Activated T-cell treated with anti-CD3 and anti-CD28 coated beads for 48 hours (primary cell): ENCODE measurements at places on chromosomes 6 and 20.

DNA sequence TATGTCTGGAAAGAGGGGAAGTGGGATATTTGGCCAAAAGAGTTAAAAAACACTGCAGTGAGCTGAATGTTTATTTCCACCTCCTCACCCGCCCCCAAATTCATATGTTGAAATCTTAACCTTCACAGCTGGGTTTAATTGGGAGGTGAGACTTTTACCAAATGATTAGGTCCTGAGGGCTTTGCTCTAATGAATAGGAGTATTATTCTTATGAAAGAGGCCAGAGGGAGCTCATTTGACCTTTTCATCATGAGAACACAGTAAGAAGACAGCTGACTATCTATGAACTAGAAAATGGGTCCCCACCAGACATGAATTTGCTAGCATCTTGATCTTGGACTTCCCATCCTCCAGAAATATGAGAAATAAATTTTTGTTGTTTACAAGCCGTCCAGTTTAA is 1028.9 kb downstream of the PHF3 start:
- DNase-seq = no peak

DNA sequence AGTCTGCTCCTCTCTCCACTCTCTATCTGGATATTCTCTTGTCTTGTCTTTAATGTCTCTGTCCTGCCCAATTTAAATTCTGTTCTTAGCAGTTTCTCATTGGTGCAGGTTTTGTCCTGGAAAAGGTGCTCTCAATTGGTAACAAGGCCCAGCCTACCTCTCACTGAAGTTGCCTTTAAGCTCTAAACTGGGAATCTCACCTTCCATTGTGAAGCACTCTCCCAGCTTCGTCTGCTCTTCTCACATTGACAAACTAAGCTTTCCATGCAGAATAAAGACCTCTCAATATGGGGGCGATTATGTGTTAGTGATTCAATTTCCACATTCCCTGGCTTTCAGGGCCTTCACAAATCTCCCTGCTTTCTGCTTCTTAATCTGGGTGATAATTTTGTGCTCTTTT is 1712.2 kb downstream of the GRIK2 start:
- no peak for DNase-seq

- DNase-seq = no peak
These were observed 211.9 kb downstream of the FOXC1 start for GRCh38 chr6:1821513-1822183.

DNA sequence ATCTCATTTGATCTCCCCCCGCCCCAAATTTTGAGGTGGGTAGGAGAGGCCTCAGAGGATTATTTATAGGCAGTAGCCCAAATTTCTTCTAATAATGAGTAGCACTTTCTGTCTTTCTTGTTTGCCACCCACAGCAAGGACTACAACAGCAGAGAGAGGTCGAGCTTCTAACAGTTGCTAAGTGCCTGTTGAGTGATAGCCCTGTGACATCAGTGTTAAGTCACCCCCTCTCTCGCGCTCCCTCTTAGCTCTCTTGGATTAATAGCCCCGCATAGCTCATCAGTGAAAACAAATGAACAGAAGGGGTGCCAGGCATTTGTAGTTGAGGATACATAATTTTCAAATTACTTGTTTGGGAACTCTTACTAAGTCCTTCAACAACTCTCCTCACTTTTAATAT is 3.5 kb downstream of the ANKRD60 start:
- DNase-seq = no peak

GRCh38 chr6:35757456-35758123 is 18.8 kb upstream of the CLPSL2 start:
- no peak for DNase-seq

DNA sequence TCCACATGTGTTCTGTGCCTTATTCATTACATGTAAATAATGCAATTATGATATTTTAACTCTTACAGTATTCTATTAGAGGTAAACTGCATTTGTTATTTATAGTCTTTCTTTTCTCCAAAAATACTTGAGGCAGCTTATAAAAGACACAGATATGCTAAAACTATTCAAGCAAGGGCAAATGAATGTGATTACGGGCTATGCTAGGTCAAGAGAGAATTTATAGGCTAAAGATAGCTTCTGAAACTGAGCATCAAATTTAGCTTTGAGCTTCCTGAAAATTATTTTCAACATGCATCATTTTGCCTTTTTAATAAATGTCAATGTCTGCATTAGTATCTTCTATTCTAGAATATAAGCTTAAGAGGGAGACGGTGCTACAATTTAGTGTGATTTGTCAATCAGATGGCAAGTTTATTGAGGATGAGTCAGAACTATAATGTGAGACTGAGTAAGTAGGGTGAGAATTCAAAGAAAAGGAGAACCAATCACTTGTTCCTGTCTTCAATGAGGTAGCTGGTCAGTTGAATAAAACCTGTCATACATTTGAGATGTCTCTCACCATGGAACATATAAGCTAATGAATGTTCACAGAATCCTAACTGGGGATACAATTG is 669.4 kb upstream of the CITED2 start:
- no peak for DNase-seq

DNA sequence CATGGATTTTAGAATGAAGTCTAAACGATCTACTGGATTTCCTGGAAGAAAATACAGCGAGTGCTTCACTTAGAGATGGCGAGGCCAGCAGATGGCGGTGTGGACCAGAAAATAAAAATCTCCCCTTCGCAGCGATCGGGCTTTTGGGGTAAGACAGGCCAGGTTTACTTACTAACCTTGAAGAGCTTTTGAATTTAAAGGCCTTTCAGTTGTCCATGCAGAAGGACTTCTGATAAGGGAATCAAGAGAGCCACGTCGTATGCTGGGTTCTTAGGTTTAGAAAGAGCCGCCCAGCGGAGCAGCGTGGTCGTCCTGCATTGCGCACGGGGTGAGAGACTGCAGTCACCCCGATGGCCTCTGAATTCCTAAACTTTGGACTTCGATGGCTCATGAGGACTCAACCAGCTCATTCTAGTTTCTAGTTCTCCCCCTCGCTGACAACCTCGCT is 125.2 kb upstream of the RALGAPA2 start:
- DNase-seq = peak; percentile 30

- DNase-seq = no peak
These were observed 110.3 kb upstream of the TMEM170B start for GRCh38 chr6:11427091-11427722.

DNA sequence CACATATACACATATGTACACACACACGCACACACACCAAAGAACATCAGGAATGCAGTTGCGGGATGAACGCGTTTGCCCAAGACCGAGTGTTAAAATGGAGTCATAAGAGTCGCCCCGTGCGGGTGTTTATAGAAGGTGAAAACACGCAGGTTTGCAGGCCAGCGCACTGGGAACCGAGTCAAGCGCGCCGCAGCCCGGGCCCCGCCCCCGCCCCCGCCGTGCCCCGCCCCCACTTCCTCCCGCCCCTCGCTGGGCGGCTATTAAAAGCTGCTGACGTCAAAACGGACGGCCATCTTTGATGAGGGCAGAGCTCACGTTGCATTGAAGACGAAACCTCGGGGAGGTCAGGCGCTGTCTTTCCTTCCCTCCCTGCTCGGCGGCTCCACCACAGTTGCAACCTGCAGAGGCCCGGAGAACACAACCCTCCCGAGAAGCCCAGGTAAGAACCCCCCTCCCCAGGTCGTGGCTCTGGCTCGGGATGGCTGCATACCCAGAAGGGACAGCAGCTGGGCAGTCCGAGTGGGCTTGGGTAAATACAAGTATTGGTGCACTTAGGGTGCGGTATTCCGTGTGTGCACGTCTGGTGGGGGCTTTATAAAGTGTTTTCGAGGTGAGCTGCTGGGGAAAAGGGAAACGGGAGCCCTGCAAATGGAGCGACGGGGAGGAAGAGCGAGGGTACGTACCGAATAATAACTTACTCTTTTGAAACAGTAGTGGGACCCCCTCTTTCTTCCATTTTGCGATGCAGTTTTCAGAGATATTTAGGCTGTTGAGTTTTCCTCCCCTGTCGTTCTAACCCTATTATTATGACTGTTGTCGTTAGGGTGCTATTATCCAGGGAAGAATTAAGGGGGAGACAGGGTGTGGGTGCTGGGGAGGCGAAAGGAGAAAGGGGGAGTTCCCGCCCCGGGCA is at the start of gene SNAP25:
Gene SNAP25, plus strand, starts transcription at position 295 of the 916 bp plus-strand sequence. CDS start 56,662 bp downstream, outside the sequence.
- peak; percentile 25 for DNase-seq

GRCh38 chr6:38549795-38550194 is 89.9 kb downstream of the BTBD9 start:
- no peak for DNase-seq

GRCh38 chr6:78538002-78538401 is 329.3 kb upstream of the IRAK1BP1 start:
- no peak for DNase-seq

DNA sequence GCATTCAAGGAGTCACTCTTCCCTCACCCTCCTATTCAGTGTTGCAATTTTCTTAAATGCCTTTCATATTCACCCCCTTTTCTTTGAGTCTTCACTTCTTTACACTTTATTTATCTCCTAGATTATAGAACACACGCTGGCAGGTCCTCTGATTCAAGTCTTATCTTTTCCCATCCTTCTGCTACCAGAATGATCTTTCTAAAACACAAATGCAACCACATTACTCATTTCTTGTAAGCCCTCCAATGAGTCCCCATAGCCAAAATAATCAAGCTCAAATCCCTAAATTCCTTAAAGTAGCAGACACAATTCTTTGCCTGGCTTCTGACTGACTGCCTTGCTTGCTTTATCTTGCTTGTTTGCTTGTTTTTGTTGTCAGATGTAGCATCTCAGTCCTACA is 920.0 kb downstream of the TFAP2A start:
- no peak for DNase-seq

DNA sequence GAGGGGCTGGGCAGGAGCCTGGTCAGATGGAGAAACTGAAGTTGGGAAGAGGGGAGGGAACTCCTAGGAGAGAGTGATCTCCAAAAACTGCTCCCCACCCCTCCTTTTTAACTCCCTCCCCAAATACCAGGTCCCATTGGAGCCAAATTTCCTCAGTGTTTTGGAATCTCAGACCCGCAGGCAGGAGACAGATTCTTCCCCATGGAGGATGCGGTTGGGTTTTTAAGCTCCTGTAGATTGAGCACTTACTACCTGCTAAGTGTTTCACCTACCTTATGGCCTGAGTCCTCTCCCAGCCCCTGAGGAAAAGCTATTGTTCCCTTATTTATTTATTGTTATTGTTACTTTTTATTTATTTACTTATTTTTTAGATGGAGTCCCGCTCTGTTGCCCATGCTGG is 73.2 kb downstream of the CEBPB start:
- DNase-seq = no peak

- DNase-seq = no peak
These were observed 82.6 kb downstream of the TBX18 start for GRCh38 chr6:84681693-84682326.
